ENCODE measurements at places on chromosomes 3 and 15.
A peak's percentile ranks its signal among the peaks of the same experiment; 100 is the strongest.

- peak; percentile 61 for ATAC-seq
These were observed 190.0 kb downstream of the PLCH1 start for GRCh38 chr3:155554777-155555451.

DNA sequence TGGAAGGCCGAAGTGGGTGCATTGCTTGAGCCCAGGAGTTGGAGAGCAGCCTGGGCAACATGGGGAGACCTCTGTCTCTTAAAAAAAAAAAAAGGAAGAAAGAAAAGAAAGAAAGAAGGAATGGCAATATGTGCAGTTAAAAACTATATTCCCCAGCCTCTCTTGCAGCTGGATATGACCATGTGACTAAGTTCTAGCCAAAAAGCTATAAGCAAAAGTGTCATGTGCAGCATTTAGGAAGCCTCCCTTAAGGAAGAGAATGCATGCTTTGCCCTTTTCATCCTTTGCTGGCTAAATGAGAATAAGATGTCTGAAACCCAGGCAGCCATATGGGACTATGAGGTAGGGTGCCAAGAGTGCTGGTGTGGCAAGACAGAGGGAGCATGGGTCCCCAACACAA, 21.8 kb downstream of the CYP19A1 start:
- ATAC-seq: no peak

GRCh38 chr3:51620543-51620942, 50.5 kb upstream of the TEX264 start:
- ATAC-seq: no peak

GRCh38 chr3:149497966-149498670, 23.6 kb downstream of the TM4SF4 start:
- ATAC-seq: no peak

DNA sequence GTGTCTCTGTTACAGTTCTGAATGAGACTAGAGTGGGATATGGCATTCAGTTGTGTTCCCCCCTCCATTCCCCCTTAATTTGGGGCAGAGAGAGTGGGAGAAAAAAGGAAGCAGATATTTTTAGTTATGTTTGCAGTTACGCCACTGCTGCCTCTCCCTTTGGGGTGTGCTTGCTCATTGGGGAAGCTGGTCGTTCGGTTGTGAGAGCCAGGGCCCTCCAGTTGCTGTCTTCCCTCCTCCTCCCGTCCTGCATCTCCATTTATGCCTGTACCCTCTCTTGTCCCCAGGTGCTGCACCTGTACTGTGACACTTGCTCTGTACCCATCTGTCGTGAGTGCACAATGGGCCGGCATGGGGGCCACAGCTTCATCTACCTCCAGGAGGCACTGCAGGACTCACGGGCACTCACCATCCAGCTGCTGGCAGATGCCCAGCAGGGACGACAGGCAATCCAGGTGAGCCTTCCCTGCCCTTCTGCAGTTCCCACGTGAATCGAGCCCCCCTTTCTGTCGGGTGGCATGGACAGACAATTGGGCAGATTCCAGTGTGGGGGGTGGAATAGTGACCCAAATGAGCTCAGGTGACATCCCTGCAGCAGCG, 55.8 kb downstream of the TRIM71 start:
- ATAC-seq: no peak

- no peak for ATAC-seq
These were observed 21.3 kb upstream of the GOLIM4 start for GRCh38 chr3:168117059-168117458.

DNA sequence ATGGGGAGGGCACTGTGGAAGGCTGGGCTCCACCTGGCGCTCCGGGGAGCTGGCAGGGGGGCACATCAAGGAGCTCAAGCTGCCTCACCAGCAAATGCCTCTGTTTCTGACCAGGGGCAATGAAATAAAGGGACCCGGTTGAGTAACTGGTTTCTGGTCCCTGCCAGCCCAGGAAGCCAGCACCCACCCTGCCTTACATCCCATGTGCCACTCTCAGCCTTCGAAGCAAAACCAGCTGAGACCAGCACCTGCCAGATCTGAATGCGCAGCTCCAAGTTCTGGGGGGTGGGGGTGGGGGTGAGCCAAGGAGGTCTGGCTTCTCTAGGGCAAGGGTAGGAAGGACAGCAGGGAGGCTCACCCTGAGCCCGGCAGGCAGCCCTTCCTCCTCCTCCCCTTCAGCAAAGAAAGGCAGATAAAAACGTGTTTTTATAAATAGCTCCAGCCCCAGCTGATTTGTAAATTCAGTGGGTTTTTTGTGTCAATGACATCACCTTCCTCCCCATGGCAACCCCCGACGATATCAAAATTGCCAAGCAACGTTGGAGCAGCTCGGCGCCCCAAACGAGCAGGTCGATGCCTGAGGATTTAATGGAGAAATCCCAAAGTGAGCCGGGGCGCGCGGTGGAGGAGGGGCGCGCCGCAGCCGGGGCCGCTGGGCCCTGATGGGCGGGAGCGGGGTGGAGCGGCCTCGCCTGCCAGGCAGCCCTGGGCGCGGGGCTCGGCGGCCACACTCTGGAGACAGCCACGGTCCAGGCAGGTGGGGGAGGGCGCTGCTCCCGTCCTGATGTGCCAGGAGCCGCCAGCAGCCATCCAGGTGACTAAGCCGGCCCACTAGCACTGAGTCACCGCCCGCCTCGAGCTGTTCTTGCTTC, at the start of gene PAK6:
PAK6 (plus strand) TSS at position 532 of the 872 bp plus-strand sequence. CDS start 25,723 bp downstream, outside the sequence.
- peak; percentile 55 for ATAC-seq

DNA sequence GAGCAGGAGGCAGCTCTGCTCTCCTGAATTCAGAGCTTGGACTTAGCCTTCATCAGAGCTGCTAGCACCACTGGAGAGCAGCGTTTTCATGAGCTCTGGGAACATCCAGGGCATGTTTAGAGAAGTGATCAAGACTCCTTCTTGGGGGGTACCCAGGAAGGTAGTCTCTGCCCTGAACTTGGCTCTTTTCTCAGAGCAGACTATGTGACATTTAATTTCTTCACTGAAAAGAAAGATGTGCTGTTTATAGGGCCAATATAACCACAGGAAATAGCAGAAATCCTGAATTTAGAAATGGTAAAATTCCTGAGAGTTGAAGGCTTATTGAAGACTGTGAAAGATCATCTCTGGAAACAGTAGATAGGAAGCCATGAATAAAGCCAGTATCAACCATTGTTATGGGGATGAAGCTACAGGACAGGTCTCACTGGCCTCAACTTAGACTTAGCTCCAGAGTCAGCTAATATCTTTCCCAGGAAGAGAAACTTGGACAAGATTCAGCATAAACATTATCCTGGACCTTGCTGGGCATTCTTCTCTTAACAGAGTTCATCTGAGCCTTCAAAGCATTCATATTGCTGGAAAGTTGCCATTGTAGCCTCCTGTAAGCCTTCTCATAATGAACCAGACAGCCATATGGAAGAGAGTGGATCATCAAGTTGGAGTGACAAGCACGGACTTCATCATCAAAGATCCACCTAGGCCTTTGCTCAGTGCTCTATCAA, 386.6 kb upstream of the THBS1 start:
- no peak for ATAC-seq

Measured in stimulated activated memory B cell treated with anti-CD40 and anti-IgM and Interleukin-4, amounts not matched to agents 10 μg/mL and 1 μg/mL and 100 μg/mL, for 72 hours (primary cell).